ENCODE measurements at places on chromosomes 2 and 18. TPM values are rescaled to one million over a fixed set of nuclear protein-coding genes. Genes with fewer than 3 reads are reported as not detected.

DNA sequence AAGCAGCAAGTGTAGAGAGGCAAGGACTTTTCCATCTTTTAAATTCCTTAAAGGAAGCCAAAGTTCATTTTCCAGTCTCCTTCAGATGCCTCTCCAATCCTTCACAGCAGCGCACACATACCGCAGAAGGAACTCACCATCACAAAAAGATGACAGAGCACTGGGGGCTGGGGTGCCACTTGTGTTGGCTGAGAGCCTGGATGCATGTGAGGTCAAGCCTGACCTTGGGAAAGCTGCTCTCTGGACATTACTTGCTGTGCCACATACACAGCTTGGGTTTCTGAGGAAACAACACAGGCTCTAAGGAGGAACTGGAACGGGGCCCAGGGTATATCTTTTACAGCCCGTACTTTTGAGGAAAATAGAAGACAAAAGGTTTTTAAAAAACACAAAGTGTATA lies 364.3 kb upstream of the MEX3C start:
- H3K36me3 ChIP-seq = no peaks in the 10 kb centered on the region
- H3K27ac ChIP-seq = no peak overlapping the region
- no peak for DNase-seq
- no peak overlapping the region for H3K4me3 ChIP-seq
- H3K27me3 ChIP-seq = no peaks in the 10 kb centered on the region
- H3K4me1 ChIP-seq = no peaks in the 10 kb centered on the region

Gene POTEC
- total RNA-seq = 0.07 TPM

DNA sequence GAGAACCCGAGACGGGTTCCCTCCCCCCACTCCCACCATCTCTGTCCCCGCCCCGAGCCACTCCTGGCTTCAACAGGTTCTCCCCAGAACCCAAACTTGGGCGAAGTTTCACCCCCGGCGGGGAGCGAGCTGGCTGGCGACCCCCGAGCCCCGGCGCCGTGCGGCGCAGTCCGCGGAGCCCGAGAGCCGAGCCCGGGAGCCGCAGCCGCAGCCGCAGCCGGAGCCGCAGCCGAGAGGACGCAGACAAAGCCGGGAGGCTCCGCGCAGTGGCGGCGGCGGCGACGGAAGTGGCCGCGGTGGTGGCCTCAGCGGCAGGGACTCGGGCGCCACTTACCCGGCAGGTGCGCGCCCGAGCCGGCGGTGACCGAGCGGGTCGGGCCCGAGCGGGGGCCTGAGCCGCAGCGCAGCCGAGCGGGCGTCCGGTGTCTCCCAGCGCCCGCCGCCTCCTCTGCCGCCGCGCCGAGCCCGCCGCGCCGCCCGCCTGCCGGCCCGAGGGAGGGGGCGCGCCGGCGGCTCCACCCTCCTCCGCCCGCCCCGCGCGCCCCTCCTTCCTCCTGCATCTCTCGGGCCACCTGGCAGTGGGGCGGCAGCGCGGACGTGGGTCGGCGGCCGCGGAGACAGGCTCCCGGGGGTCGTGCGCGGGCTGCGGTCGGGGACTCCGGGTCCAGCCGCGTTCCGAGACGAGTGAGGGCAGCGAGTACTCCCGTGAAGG lies at the start of gene ECEL1:
ECEL1 (minus strand) TSS at position 450 of the 712 bp plus-strand sequence. CDS start 1,181 bp downstream, outside the sequence.
- H3K4me3 ChIP-seq = peak within 1 kb of the TSS; percentile 26
- no peak within 1 kb of the TSS for H3K27ac ChIP-seq

GRCh38 chr2:79936715-79937114 lies 367.8 kb downstream of the LRRTM1 start:
- no peaks in the 10 kb centered on the region for H3K36me3 ChIP-seq
- no peaks in the 10 kb centered on the region for H3K4me1 ChIP-seq
- no peaks in the 10 kb centered on the region for H3K27me3 ChIP-seq
- H3K4me3 ChIP-seq = no peak overlapping the region
- H3K27ac ChIP-seq = no peak overlapping the region

DNA sequence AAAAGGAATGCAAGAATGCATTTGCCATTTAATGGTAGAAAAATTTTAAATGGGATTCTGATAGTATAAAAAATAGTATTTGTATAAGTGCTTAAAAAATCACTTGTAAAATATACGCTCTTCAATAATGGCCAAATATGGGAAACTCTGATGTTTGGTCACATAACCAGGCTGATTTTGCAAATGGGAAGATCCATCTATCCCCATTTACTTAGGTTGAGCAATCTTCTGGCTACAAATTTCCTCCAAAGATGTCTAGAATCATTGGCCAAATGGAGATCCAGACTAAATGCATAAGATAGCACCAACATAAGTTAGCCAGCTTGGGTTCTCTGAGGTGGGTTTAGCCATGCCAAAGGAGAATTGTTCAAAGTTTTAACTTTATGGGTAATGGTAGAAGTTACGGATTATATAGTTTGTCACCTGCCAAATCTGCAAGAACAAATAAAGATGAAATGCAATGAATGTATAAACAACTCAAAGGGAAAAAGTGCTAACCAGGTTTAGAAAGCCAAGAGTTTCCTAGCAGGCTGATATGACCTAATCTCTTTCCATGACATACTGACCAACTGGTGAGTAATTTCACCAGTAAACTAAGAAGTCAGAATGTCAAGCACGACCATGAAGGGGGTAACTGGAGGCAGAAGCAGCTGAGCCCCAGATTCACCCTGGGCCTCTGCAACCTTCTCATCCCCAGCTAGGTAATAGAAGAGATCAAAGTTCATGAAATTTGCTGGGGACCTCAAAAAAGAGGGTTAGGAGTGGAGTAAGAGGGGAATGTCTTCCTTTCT lies 10.0 kb downstream of the RHOB start:
- no peaks in the 10 kb centered on the region for H3K36me3 ChIP-seq
- DNase-seq = no peak
- no peaks in the 10 kb centered on the region for H3K4me1 ChIP-seq
- no peak overlapping the region for H3K27ac ChIP-seq
- no peak overlapping the region for H3K4me3 ChIP-seq

DNA sequence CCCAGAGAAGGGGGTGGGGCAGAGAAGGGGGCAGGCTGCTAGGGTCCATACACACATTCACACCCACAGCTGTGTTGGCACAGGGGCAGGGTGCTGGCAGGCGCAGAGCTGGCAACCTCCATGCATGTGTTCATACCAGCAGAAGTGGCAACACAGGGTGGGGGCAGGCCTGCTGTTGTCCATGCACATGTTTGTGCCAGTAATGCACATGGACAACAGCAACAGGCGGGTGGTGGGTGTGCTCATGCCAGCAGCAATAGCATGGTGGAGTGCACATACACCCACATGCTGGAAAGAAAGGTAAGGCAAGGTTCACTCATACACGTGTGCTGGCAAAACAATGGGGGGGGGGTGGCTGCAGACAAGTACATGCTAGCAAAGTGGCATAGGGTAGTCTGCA lies 54.7 kb downstream of the FBXO15 start:
- no peak overlapping the region for H3K4me3 ChIP-seq
- H3K36me3 ChIP-seq = no peaks in the 10 kb centered on the region

Gene NDUFAF7
- 46.8 TPM for total RNA-seq
